ENCODE measurements at places on chromosomes 11 and 22.

DNA sequence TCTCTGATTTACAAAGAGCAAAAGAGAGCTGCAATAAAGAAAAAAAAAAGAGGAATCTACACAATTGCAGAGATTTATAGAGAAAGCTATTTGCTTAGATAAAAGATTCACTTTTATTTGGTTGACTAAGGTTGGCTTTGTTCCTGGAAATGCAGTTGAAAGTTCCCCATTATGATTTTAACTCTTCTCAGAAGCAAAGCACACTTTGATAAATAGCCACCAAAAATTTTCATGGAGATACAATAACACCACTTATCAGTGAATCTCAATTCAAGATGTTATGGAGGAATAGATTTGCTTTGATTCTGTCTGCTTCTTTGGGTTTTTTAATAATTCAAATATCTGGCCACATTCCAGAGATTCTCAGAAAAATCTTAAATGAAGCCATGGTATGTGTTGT lies 88.5 kb upstream of the ANO3 start:
- DNase-seq = no peak

- no peak for DNase-seq
Observed at GRCh38 chr22:42273855-42274451, 3.5 kb upstream of the TCF20 start.

- no peak for DNase-seq
Observed at GRCh38 chr22:46968848-46969247, 206.4 kb downstream of the TBC1D22A start.

GRCh38 chr22:27972732-27973698 lies 54.0 kb upstream of the PITPNB start:
- DNase-seq = no peak

- no peak for DNase-seq
Observed at GRCh38 chr22:23705358-23705757, 14.5 kb downstream of the RGL4 start.

GRCh38 chr11:117917591-117918151 lies 11.5 kb downstream of the TMPRSS13 start:
- no peak for DNase-seq

DNA sequence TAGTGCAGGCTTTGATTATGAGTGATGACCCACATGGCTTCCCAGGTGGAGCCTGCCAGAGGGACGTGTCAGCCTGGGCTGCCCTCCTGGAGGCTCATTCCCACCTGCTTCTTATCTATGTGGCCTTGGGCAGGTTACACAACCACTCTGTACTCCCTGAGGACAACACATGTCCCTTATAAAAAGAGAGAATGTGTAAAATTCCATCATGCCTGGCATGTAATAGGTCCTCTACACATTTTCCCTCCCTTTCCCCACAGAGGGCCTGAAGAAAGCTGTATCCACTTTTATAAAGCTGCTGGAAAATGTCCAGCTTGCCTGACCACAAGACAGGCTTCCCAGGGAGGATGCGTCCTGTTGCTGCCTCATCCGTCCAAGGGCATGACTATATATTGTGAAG lies 55.0 kb upstream of the VSTM5 start:
- no peak for DNase-seq

- DNase-seq = no peak
Observed at GRCh38 chr11:10415817-10416392, 39.2 kb upstream of the AMPD3 start.

GRCh38 chr11:74696939-74697675 lies 34.1 kb downstream of the CHRDL2 start:
- DNase-seq = no peak

- DNase-seq = no peak
Observed at GRCh38 chr22:42072606-42073330, 1.3 kb upstream of the PHETA2 start.

- no peak for DNase-seq
Observed at GRCh38 chr22:50146439-50147238, 23.9 kb upstream of the PANX2 start.

- DNase-seq = no peak
Observed at GRCh38 chr11:70505331-70505731, 107.0 kb downstream of the CTTN start.

- DNase-seq = no peak
Observed at GRCh38 chr11:69443968-69444364, 37.5 kb upstream of the LINC01488 start.

DNA sequence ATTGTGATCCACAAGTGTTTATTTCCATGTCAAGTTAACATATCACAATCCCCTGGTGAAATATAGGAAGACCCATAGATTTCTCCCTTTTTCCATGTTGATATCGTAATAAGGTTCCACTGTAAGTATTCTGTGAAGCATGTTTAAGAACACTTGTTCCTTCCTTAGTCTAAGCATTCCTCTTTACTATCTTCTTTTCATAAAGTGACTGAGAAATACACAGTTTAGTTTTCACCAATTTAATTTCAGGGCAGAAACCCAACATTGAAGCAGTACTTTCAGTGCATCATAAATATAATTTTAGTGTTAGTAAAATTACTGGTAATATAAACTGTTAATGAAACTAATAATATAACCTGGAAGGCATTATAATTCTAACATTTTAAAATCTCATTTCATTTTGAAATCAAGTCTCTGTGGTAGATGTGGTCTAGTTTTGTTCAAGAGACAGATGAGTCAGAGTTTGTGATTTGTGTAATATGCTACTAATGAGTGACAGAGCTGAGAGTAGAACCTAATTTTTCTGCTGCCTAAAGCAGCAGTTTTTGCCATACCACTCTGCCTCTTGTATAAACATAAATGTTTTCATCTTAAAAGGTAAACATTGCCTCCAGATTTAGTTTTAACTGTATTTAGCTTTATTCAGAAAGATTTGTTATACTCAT lies 79.4 kb downstream of the ATM start:
- DNase-seq = no peak

DNA sequence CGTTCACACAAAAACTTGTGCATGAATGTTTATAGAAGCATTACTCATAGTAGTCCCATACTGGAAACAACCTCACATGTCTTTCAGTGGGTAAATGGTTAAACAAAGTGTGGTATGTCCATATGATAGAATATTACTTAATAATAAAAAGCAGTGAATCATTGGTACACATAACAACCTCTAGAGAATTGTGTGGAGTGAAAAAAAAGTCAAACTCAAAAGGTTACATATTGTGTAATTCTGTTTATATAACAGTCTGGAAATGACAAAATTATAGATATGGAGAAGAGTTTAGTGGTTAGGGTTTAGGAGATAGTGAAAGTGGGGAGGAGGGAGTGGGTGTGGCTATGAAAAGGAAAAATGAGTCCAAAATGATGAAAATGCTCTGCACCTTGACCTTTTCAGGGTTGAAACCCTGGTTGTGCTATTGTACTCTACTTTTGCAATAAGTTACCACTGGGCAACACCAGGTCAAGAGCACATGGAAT lies 243.4 kb upstream of the DDI1 start:
- DNase-seq = no peak

DNA sequence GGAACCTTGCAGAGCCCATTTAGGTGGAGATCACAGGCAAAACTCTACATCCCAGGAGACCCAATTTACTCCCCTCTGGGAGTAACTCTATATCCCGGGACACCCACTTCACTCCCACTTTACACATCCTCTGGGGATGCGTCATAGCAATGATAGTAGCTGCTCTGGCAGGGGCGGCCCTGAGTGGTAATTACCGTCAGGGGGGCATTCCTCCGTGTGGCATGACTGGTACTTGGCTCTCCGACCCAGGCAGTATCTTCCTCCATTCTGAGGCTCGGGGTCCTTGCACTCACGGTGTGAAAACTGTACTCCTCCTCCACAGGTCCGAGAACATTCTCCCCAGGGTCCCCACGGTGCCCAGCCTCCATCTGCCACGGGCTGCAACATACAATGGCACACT lies 17.2 kb downstream of the ADAMTS8 start:
- DNase-seq = no peak

- peak; percentile 82 for DNase-seq
Observed at GRCh38 chr11:1389103-1389931, 417 bp upstream of the BRSK2 start.

DNA sequence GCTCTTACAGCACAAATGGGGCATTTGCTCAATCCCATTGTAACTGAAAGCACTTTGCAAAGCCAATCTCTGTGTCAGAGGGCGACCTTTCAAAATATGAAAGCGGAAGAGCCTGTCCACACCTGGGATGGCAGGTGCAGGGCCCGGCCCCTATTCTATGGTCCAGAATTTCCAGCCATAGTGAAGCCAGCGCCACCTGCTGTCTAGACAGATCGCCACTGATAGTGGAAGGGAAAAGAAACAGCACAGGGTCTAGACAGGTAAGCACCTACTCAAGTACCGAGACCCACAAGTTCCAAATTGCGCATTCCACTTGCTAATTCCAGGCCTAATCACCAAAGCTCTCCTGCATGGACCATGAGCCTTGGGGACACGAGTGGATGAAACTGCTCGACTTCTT lies 141.4 kb downstream of the NTM start:
- DNase-seq = no peak

DNA sequence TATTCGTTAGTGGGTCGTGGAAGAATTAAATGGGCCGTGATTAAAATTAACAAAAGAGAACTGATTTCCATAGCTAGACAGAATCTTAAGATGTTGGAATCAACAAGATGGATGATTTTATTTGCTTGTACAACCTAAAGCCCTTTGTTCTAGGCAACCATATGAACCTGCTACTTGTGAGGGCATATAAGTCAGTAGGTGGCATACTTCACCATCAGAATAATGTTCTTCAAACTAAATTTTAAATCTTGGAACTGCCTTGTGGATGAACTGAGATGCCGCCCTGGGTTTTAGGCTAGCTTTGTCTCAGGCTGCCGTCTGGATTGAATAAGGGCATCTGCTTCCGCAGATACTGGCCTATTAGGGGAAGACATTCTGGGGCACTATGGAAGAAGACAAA lies 40.9 kb downstream of the CSRP3 start:
- no peak for DNase-seq

- no peak for DNase-seq
Observed at GRCh38 chr11:93537767-93538261, 5.4 kb downstream of the SMCO4 start.

- DNase-seq = no peak
Observed at GRCh38 chr11:64872790-64873488, 5.5 kb downstream of the EHD1 start.

GRCh38 chr11:105618343-105618955 lies 8.6 kb downstream of the GRIA4 start:
- DNase-seq = no peak

GRCh38 chr22:44419429-44419828 lies 78.6 kb downstream of the RTL6 start:
- no peak for DNase-seq

DNA sequence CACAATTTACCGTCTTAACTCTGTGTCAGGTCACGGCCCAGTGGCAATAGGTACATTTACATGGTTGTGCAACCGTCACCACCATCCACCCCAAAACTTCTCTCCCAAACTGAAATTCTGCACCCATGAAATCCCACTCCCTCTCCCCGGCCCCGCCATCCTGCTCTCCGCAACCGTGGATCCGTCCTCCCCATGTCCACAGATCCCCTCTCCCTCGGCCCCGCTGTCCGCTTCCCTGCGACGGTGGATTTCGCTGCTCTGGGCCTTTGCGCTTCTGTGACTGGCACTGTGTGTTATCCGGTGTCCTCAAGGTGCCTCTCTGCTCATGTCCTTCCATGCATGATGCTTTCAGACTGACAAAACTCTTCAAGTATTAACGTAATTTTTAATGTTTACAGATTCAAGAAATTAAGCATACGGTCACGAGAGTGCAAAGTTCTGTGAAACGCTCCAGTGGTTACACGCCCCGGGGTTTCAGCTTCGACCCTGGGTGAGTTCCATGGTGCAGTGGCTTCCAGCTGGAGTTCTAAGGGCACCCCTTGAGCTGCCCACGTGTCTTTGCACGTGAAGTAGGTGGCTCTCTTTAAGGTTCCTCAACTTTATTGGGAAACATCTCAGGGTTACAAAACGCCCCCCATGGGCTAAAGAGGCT lies 76.4 kb downstream of the KCNQ1 start:
- DNase-seq = no peak

DNA sequence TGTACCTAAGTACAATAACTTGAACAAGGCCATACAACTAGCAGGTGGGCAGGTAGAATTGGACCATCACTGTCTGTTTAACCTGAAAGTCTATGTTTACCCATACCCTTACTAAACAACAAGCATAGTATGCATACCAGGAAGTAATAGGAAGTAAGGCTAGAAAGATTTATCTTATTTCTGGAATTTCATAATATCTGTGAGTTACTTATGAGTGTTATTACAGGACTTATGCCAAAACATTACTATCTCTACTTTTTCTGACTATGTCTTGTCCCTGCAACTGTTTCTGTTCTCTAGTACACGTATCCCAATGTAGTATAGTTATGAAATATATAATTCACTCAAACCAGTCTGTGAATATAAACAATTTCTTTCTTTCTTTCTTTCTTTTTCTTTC lies 1400.8 kb upstream of the TENM4 start:
- no peak for DNase-seq

GRCh38 chr11:44862558-44863101 lies 88.1 kb downstream of the TP53I11 start:
- DNase-seq = no peak

- DNase-seq = no peak
Observed at GRCh38 chr22:39174498-39175352, 22.2 kb upstream of the CBX7 start.

DNA sequence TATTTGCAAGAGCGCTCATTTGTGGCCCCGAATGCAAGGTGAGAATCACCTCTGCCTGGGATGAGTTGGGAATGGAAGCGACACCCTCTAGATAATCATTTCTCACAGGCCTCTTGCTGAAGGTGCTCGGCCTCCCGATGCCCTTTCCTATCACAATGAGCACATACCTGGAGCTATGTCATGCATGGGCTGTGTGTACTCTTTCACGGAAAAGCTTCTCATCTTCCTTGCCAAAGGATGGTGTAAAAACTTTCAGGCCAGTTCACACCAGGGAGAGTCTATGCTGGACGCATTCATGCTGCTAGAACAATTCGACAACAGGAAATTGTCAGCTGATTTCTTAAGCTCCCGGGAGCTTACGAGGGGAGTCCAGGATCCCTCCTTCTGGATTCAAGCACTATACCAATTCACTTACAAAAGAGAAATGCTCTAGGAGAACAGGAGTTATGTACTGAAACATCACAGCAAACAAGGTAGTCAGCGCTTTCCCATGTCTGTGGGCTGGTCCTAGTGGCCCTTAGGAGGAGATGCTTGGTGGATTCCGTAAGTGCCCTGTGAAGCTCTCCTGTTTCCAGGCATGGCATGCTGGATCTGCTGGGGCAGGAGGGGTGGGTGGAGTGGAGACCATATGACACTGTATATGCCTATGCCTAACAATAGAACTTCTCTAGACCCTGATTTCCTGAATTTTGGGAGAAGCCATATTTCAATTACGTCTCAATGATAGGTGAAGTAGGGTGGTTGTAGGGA lies 53.1 kb upstream of the B3GAT1 start:
- no peak for DNase-seq

- no peak for DNase-seq
Observed at GRCh38 chr11:65426839-65427690, 4.5 kb downstream of the NEAT1 start.

DNA sequence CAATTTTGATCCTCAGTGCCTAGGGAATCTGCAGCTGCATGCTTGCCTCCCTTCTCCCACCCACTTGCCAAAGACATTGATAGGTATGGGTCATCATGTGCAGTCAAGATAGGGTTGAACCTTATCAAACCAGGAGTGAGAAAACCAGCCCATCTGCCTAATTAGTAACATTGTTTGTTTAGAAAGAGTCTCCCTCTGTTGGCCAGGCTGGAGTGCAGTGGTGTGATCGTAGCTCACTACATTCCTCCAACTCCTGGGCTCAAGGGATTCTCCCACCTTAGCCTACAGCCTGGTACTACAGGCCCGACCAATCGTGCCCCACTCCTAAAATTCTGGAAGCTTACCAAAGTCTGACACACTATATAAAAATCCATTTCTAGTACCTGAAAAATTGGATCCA lies 4.6 kb downstream of the C11orf71 start:
- no peak for DNase-seq

GRCh38 chr11:111957663-111958444 lies 20.7 kb downstream of the DIXDC1 start:
- no peak for DNase-seq
